Iris pigment epithelial cell (primary cell): ENCODE measurements at places on chromosomes 7 and 10.

- peak; percentile 50 for DNase-seq
Observed at GRCh38 chr10:6445671-6446316, 134.3 kb downstream of the PRKCQ start.

DNA sequence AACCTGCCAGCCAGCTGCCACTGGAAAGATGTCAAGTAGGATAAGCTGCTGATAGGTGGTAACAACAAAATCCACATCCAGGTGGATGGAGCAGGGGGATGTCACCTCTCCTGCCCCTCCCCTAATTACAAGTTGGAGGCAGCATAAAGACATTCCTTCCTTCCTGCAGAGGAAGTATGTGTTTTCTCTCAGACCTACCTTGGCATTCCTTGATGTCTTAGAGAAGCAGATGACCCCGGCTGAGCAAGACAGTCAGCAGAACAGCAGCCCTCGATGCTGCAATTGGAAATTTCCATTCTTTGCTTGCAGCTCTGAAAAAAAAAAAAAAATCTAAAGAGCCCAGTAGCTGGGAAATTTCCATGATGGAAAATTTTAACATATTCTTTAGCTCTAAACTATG lies 137.5 kb upstream of the MKLN1 start:
- DNase-seq, result peak; percentile 59

DNA sequence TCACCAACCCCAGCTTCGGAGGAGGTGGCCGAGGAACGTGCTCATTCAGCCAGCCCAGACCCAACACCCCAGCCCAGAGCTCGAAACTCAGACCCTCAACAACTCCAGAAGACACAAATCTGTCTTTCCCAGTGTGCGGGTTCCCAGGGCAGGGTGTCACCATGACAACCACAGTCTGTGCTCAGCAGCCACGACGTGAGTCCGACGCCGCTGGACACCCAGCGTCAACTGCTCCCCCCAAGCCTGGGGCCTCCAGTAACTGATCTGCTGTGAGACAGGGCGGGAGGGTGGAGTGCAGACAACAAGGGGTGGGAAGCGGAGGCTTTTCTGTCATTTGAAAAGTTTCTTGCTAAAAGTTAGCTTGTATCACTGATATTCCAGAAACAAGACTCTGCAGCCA lies 167.2 kb downstream of the MAD1L1 start:
- no peak for DNase-seq

GRCh38 chr7:73652541-73652949 lies 15.1 kb upstream of the VPS37D start:
- no peak for DNase-seq

DNA sequence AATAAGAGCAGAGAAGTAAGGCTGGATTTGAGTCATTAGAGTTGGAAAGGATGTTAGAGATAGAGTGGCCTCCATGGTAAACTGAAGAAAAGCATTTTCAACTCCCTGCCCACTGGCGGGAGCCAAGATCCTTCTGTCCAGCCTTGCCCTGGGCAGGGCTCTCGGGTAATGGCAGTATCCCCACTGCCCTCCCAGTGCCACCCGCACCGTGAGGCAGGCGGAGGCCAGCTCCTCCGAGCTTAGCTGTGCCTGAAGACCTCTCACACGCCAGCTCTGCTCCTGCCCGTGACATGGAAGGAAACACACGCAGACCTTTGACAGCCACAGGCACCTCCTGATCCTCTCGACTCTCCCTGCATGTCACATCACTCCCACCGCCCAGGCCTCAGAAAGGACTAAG lies 22.3 kb downstream of the BCCIP start:
- DNase-seq, result no peak

- DNase-seq, result peak; percentile 79
Observed at GRCh38 chr10:69065406-69066361, 22.2 kb upstream of the SRGN start.

GRCh38 chr7:98194186-98194585 lies 17.1 kb upstream of the BHLHA15 start:
- DNase-seq, result no peak

- DNase-seq, result no peak
Observed at GRCh38 chr7:8143151-8143874, 118.7 kb downstream of the ICA1 start.

DNA sequence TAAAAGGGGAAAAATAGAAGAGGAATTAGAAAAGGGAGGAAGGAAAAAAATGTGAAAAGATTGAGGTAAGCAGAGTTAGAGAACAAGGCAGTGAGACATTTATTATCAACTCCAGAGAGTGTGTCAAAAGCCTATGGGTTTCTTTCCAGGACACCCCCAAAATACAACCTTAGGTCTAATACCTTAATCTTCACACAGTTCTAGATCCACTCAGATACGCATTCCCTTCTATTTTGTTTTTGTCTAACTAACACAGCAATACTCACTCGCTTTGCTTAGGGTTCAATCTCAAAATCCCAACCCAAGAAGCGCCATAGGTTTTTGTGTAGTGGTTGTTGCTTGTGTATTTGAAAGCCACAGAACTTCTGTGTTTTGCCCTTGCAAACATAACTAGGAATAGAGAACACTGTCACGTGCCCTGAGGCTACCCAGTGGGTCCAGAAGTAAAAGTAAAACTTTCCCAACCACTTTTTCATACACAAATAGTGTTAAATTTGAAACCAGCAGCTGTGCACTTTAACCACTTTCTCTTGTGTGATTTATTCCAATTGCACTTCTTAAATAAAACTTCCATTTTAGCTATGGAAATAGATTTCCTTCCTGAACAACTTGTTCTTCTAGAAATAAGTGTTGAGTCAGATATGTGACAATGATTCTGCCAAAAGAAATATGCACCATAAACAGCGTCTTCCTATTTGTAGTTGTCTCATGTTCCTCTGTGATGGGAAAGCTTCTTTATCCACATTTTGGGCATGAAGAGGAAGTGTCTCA lies 414.7 kb upstream of the GHITM start:
- no peak for DNase-seq

DNA sequence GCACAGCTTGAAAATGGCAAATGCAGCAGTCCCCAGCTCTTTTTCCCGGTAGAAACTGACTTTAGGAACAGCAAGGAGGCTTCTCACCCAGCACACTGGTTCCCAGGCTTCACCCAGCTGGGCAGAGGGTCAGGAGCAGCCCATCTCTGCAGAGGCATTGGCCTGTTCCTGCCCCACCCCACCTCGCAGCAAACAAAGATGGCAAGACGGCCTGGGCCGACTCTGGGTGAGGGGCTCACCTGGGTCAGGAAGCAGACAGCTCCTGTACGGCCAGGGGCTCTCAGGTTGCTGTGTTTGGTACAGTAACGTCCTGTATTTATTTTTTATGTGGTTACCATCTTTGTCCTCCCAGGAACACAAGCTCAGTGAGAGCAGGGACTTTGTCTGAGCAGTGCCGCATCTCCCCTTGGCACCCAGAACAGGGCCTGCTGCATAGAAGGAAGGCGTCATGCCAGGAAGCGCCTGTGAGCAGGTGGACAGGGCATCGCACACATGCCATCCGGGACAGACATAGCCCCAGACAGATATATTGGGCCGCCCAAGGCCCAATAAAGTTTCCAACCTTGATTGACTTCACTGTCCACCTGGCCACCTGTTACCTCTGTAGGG lies 585.0 kb upstream of the FOXK1 start:
- DNase-seq, result no peak

DNA sequence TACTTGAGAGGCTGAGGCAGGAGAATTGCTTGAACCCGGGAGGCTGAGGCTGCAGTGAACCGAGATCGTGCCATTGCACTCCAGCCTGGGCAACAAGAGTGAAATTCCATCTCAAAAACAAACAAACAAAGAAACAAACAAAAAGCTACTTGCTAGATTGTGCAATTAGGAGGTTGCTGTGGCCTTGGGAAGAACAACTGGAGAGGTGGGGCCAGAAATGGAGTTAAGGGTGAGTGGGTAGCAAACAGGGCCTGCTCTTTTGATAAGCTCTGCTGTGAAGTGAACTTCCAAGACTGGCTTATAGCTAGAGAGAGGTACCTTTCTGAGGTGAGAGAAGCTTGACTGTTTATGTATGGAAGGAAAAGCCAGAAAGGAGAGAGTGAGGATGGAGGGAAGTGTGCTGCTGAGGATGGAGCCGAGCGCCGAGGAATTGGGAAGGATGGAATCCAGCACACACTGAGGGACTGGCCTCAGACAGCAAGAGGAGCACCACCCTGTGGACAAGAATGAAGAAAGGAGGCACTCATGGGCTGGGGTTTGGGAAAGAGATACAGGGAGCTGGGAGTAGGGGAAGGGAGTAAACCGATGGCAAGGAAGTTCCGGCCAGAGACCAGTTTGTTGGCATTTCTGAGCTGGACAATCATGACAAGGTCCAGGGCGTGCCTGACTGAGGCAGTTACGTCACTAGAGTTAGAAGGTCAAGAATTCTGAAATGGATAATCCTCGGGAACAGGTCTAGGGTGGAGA lies 7.0 kb upstream of the RPEL1 start:
- peak; percentile 42 for DNase-seq

GRCh38 chr7:33642312-33642711 lies 263.0 kb upstream of the BMPER start:
- no peak for DNase-seq

GRCh38 chr10:103916876-103917275 lies 1.1 kb downstream of the STN1 start:
- DNase-seq, result no peak

DNA sequence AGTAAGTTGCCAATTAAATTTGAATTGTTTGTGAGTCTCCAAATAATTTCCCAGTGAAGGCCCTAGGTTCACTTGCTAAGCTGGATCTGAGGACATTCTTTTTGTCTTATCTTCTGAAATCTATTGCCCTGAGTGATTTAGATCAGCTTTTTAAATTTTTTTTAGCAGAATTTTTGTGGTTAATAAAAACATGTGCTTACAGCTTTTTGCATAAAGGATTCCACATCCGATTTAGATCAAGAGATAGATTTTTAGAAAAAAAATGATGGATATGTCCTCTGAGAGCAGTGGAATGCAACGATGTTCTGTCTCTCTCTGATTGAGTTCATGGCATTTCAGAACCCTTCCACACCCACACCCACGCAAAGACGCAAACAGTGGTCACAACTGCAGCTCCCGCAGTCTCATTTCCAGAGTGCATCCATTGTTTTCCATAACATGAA lies 358.8 kb downstream of the SUGCT start:
- peak; percentile 14 for DNase-seq

DNA sequence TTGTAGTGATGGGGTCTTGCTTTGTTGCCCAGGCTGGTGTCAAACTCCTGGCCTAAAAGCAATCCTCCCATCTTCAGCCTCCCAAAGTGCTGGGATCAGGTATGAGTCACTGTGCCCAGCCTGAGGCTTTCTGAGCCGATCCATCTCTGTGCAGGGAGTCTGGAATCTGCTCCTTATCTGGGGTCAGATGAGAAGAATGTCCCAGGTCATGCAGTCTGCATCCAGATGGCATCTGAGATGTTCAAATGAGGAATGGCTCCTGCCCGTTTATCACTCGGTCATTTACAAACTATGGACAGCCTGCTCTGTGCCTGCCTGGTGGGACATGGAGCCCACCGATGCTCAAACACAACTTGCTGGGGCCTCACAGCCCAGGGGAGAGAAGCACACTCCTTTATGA lies 11.1 kb upstream of the SLC18A3 start:
- DNase-seq, result peak; percentile 41

DNA sequence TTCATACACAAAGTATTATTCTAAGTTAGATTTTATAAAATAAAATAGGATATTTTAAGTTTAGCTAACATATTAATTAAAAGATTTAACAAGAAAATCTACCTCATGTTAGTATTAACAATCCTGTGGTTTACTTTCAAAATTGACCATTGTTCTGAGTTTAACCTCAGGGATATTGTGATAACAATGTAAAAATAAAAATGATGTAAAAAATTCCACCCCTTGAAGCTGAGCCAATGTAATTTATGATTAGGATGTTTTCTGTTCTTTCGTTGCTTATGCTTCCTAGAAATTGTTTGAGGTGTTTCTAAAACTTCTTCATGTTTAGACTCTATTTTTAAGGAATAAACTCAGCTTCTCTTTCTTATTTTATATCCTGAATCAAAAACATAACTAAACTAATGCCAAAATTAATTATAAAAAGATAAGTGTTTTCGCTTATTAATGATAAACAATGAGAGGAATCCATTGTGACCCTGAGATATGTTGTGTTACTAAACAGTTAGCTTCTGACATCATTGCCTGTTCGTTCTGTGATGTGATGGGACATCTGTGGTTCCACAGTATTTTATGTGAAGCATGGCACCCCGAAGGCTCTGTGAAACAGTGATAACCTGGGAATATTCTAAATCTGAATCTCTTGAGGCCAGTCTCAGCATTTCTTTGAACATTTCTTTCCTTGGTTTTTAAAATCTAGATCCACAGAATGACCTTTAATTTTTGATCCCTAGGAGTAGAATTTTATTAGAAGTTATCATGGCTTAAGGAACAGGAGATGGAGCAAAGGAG lies 340.8 kb downstream of the ARL4A start:
- DNase-seq, result no peak

- peak; percentile 3 for DNase-seq
Observed at GRCh38 chr10:62464308-62464707, 90.1 kb downstream of the ZNF365 start.

DNA sequence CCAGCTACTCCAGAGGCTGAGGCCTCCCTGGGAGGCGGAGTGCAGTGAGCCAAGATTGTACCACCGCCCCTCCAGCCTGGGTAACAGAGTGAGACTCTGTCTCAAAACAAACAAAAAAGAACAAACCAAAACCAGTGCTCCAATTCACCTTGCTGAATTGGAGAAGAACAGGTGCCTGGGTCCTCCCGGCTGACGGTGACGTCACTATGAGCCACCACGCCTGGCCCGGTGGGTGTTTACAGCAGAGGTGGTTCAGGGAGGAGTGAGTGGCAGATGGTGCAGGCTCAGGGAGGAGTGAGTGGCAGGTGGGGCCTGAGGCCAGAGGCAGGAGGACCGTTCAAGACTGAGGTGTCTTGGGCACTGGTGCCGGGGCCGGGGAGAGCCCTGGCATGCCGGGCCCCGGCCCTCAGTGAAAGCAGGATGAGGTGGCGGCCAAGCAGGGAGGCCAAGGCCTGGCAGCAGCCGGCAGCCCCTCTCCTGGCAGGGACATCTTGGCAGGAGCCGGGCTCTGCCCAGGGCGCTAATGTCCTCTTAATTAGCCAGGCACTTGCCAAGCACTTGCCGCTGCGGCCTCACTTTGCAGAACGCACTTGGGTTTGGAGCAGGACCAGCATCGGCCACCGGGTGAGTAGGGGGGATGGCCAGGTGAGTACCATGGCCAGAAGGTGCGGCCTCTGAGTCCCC lies 162.8 kb upstream of the TNRC18 start:
- no peak for DNase-seq

DNA sequence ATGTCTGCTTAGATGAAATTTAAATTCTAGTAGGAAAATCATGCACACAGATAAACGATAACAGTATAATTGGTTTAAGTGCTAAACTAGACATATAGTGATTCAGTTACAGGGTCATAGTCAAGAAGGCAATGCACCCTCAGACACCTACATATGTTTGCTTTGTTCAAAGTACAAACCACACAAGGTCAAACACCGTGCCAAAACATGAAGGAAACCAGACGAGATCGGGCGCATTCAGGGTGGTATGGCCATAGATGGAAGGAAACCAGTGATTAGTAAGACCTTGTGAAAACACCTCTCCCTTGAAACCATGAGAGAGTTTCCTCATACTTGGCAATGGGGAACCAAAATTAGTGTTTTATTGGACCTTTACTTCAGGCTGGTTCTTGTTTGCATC lies 906.9 kb downstream of the PCDH15 start:
- no peak for DNase-seq
